H1 (cell line): ENCODE measurements at places on chromosomes 12 and 14.

DNA sequence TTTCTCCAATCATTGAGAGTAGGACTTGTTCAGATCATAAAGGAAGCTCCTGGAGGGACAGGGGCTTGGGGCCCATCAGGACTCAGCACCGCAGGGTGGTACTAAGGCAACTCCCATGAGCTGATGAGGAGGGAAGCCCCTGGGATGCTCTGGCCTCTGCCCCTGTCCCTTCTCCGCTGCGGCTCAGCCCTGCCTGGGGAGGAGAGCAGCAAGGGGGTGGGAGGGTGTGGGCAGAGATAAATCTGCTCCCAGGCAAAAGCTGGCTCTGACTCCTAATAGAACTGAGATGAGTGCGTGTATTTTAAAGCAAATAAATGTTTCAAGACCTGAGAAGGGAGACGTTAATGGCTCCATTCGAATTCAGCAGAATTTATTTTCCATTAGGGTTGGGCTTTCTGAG, 52.0 kb upstream of the CHST11 start:
- DNase-seq = no peak

DNA sequence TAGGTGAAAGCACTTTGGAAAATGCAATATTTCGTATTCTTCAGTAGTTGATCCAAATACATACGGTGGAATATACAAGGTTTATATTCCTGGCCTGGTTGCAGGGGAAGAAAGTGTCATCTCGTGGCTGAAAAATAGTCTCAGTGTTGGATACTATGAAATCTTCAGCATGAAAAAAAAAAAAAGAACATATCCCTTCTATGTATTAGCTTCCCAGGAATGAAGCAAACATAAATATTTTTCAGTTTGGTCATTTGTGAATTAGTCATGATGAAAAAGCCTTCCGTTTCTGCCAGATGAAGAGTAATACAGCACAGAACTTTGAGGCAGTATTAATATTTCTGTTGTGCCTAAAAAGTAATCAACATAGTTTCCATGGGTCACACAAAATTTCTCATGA, 36.7 kb downstream of the FLRT2 start:
- no peak for DNase-seq

DNA sequence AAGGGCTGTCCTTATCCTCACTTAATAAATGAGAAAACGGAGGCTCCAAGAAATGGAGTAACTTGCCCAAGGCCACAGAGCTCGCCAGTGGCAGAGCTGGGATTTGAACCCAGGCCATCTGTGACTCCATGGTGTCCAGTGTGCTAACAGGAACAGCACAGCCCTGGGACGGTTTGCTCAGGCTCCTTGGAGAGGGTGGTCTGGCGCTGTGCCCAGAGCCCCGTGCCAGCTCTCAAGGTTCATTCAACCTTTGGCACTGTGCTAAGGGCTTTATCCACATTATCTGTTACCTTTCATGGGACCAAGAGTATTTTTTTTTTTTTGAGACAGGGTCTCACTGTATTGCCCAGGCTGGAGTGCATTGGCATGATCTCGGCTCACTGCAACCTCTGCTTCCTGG, 8.1 kb downstream of the DAO start:
- no peak for DNase-seq

DNA sequence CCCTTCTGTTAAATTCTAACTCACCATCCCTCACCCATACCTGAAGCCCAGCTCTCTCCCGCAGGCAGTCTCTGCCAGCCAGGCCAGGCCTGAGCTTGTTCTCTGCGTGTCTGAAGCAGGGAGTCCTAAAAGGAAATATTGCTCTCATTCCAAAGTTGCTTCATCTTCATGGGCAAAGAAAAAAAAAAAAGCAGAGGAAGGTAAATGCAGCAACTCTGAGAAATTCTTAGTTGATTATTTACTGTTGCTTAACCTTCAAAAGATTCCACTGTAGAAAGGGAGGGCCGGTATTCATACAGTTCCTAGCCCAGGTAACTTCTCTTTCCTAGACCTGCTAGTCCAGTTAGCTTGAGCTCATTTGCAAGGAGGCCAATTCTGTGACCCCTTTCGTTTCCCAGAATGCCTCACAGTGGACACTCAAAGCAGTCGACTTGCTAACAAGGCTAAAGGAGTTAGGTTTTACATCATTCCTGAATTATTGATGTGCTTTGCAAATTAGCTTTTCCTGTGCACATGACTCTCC, 193.5 kb upstream of the EEA1 start:
- no peak for DNase-seq

DNA sequence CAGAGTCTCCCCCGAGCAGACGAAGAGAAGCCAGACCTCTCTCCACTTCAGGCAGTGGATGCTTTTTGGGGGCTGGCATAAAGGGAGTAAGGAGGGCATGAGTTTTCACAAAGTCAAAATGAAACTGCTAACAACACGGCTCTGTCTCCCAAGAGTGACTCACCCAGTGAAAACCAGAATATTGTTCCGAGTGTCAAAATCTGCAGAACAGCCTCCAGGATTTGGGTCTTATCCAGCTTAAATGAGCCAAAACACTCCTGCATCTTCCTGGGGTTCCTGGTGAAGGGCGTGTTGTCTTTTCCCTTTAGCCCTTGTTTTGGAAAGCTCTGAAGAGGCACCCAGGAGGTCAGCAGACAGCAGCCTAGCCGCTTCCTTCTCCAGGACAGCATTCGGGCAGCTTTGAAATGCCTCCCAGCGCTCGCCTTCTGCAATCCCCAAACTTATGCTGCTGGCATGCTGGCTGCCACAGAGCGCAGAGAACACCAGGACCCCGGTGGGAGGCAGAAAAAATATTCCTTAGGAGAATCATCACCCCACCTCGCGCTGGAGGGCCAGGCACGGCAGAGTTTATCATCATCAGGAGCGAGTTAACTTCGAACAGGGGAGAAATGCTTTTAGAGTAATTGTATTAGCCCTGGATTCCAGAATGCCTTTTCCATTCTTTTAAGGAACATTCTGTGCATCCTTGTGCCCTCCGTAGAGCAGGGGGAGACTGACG, 117.7 kb upstream of the NCOR2 start:
- DNase-seq = no peak

DNA sequence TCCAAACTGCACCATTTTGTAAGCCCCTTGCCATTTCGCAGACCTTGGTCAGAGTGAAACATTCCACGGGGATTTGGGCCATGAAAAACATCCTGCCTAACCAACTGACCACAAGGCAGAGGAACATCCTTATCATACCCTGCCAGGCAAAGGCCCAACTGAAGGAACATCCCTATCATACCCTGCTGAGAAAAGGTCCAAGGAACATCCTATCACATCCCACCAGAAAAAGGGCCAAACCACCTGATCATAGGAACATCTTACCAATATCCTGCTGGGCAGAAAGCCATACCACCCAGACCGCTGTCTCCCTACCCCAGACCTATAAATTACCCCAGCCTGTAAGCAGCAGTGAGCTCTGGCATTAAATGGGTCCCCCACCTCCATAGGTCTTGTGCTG, 19.4 kb upstream of the LRRC9 start:
- no peak for DNase-seq

- DNase-seq = no peak
Observed at GRCh38 chr12:2486796-2487195, 308.0 kb upstream of the FKBP4 start.
